ENCODE measurements at places on chromosomes 11 and 22. TPM values are rescaled to one million over a fixed set of nuclear protein-coding genes. Genes with fewer than 3 reads are reported as not detected.

The TSSK2 gene
- total RNA-seq: not detected

DNA sequence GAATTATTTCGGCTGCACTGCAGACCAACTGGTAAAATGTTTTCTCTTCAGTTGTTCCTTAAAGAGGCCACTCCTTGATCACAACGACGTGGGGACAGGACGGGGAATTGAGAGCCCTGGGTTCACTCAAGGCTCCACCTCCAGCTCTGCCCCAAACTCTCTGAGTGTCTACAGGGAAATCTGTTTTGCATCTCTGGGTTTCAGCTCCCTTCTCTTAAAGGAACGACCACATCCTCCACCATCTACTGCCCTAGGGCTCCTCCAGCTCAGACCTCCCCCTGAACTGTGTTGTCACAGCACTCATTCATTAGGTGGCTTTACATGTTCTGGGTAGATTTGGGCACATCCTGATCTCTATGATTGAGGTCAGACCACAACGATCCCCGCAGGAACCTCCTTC, 5.1 kb upstream of the PPFIA1 start:
- no peak overlapping the region for H3K27ac ChIP-seq
- no peak overlapping the region for H3K4me3 ChIP-seq
- no peak for DNase-seq
- peaks cover 5% of the 10 kb centered on the region for H3K4me1 ChIP-seq
- no peaks in the 10 kb centered on the region for H3K36me3 ChIP-seq

The DEUP1 gene
- 0.76 TPM for total RNA-seq

DNA sequence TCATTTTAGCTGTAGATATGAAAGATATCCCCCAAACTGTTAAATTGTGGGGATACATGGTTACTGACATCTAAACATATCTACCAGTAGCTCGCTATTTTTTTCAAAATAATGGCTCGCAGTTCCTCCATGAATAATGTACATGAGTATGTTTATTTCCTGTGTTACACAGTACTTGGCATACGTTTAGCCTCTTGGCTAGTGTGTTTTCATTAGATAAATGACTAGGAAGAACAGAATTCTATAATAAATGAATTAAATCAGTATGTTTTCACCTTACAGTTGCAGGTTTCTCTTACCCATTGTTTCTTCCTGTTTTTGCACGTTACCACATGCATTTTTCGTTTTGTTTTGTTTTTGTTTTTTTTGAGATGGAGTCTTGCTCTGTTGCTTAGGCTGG, 21.8 kb downstream of the RNF169 start:
- no peak overlapping the region for H3K4me3 ChIP-seq
- no peak overlapping the region for H3K27ac ChIP-seq
- DNase-seq: no peak
- H3K27me3 ChIP-seq: no peaks in the 10 kb centered on the region
- no peaks in the 10 kb centered on the region for H3K36me3 ChIP-seq

GRCh38 chr22:41078931-41079330, 13.5 kb upstream of the EP300 start:
- no peaks in the 10 kb centered on the region for H3K36me3 ChIP-seq
- H3K27ac ChIP-seq: no peak overlapping the region
- no peaks in the 10 kb centered on the region for H3K4me1 ChIP-seq
- H3K27me3 ChIP-seq: no peaks in the 10 kb centered on the region
- no peak for DNase-seq
- no peak overlapping the region for H3K4me3 ChIP-seq

GRCh38 chr11:66454247-66454646, 12.5 kb upstream of the PELI3 start:
- H3K27me3 ChIP-seq: no peaks in the 10 kb centered on the region
- H3K4me1 ChIP-seq: no peaks in the 10 kb centered on the region
- no peak overlapping the region for H3K4me3 ChIP-seq
- no peak for DNase-seq
- no peaks in the 10 kb centered on the region for H3K36me3 ChIP-seq

DNA sequence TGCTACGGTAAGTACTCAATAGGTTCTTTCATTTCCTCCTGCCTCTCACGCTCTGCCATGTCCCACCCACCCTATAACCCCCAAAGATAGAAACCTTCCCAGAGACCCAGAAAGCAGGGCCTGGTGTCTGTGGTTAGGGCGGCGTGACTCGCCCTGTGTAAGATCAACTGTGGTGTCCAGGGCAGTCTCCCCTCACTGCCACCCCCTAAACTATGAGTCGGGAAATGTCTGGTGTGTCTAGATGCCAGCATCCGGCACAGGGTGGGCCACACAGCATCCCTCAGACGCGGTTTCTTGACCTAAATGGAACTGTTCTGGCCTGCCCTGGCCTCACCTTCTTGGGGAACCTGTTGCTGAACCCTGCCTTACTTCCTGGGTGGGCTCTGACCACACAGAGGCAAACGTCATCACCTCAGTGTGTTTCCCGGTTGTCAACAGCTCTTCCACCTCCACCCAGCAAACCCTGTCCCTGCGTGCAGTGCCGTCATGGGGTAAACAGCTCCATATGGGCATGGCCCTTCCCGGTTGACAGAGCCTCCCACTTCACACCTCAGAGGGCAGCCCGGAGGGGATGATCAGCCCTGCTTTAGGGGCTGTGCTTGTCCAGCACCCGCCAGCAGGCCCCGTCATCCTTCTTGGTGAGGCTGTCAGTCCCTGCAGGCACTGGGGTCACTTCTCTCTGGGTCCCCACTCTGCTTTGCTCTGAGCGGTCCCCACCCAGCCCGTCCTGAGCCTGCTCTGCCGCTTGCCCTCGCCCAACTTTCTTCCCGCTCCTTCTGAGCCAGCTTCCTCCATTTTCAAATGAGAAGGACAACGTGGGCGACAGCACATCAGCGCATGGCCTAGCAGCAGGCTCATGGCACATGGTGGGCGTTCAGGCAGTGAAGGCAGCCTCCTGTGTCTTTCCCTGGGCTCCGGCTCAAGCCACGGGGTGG, 6.0 kb downstream of the WNT11 start:
- H3K4me3 ChIP-seq: no peak overlapping the region
- DNase-seq: no peak
- H3K36me3 ChIP-seq: no peaks in the 10 kb centered on the region
- no peak overlapping the region for H3K27ac ChIP-seq
- no peaks in the 10 kb centered on the region for H3K4me1 ChIP-seq

- no peaks in the 10 kb centered on the region for H3K27me3 ChIP-seq
- no peaks in the 10 kb centered on the region for H3K4me1 ChIP-seq
- no peaks in the 10 kb centered on the region for H3K36me3 ChIP-seq
Observed at GRCh38 chr11:86930957-86931547, 24.1 kb downstream of the FZD4 start.

The HBG2 gene
- total RNA-seq: not detected

DNA sequence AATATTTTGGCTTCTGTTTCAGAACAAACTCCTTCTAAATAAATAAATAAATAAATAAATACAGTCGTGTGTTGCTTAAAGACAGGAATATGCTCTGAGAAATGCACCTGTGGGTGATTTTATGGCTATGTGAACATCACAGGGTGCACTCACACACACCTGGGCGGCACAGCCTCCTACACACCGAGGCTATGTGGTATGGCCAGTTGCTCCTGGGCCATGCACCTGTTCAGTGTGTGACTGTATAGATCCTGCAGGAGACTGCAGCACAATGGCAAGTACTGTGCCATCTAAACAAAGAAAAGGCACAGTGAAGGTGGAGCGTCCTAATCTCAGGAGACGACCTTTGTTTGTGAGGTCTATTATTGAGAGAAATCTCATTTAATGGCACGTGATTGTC, 1281.1 kb downstream of the TBC1D22A start:
- H3K4me1 ChIP-seq: no peaks in the 10 kb centered on the region
- no peak overlapping the region for H3K27ac ChIP-seq
- H3K36me3 ChIP-seq: no peaks in the 10 kb centered on the region
- DNase-seq: no peak
- peaks cover 6% of the 10 kb centered on the region for H3K27me3 ChIP-seq

DNA sequence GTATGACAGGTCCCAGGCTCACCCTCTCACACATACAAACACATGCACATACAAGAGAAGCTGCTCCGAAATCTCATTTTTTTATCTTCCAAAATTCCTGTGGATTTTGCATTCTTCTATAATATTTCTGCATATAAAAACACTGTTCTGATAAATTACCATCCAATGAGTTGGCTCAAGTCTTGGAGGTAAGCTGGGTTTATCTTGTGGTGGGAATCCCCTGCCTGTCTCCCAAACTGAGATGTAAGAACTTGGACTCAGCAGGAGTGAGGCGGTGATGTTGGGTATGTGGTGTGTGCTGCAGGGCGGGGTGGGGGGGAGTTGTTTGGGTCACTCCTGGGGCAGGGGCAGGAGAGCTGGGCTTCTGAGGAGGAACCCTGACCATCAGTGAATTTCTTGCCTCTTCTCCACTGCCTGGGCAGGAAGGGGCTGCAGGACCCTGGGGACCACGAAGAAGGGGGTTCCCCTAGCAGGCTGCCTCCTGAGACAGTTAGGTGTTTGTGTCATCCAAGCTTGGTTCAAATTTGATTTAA, 6.8 kb upstream of the P2RY6 start:
- no peak overlapping the region for H3K4me3 ChIP-seq
- H3K4me1 ChIP-seq: peaks cover 53% of the 10 kb centered on the region
- no peak for DNase-seq

DNA sequence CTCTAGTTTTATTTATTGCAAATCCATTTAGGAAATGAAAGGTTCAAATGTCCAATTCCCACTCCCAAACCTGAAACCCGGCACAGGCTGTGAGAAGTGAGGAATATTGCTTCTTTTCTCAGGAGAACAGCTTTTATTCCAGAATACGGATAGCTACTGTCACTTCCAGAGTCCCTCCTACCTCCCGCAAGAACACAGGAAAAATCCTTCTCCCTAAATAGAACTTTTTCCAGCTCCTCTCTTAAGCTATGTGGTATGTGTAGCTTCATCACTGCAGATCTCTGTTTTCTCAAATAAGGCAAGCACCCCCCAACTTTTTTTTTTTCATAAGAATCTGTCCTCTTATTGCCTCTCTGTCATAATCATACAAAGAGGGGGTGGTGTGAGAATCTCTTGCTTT, 126.8 kb downstream of the LARGE1 start:
- peaks cover 14% of the 10 kb centered on the region for H3K4me1 ChIP-seq
- no peak for DNase-seq
- no peak overlapping the region for H3K4me3 ChIP-seq
- no peaks in the 10 kb centered on the region for H3K27me3 ChIP-seq
- H3K36me3 ChIP-seq: no peaks in the 10 kb centered on the region

The OR8D4 gene
- not detected for total RNA-seq

GRCh38 chr11:27022659-27023251, 17.9 kb upstream of the BBOX1 start:
- H3K36me3 ChIP-seq: no peaks in the 10 kb centered on the region
- H3K4me3 ChIP-seq: no peak overlapping the region
- no peak overlapping the region for H3K27ac ChIP-seq
- no peaks in the 10 kb centered on the region for H3K4me1 ChIP-seq

The IL17REL gene
- not detected for total RNA-seq

DNA sequence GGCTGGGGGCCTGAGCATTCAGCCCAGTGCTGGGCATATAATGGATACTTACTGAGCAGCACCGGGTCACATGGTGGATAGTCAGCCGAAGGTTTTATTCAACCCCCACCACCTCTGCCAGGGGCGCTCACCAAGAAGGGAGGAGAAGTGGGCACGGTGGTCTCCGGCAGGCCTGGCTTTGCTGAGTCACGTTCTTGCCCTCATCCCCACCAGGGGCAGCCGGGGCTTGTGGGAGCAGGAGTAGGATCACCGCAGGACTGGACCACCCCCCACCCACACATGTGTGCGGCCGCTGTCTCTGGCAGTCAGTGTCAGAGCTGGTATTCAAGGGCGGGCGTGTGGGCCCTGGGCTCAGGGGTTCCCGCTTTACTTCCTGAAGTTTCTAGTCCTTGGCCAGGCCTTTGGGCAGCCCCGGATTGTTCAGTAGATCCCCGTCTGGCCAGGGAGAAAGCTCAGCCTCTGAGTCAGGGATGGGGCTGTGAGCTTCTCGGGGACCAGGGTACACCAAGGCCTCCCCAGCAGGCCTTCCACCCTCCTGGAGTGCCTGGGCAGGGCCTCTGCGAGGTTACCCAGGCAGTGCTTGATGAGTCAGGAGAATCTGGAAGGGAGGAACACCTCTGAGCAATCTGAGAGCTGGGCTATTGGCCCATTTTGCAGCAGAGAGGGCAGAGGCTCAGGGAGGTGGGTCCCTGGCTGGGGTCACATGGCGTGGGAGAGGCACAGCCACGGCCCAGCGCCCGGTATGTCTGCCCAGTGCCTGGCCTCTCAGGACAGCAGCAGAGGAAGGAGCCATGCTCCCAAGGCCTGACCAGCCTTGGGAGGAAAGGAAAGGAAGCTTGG, 60.6 kb downstream of the RTL6 start:
- H3K36me3 ChIP-seq: no peaks in the 10 kb centered on the region
- no peak for DNase-seq
- no peak overlapping the region for H3K27ac ChIP-seq
- no peaks in the 10 kb centered on the region for H3K27me3 ChIP-seq
- no peak overlapping the region for H3K4me3 ChIP-seq

DNA sequence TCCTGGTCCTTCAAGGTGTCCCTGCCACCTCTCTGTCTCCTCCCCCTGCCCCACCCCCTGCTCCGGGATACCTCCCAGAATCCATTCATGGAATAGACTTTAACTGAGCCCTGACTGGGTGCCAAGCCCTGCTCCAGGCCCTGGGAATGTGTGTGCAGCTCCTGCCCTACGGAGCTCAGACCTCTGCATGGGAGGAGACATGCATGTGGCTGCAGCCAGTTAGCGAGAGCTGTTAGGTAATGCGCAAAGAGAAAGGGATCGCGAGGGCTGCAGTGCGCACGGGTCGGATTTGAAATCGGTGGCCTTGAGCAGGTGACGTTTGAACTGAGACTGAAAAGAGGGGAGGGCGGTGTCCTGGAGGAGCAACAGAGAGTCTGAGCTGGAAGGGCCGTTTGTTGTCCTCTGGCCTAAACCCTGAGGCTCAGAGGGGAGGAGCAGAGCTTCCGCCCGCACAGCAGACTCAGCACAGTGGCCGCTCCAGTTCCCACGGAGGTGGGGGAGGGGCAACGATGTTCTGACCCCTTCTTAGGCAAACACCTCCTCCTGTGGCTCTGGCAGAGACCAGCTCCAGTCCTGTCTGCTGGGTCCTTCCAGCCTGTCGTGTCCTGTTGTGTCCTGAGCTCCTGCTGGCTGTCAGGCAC, 19.8 kb upstream of the LRRC10B start:
- peaks cover 29% of the 10 kb centered on the region for H3K4me1 ChIP-seq
- H3K36me3 ChIP-seq: no peaks in the 10 kb centered on the region
- peak overlapping the region; percentile 65 for H3K27ac ChIP-seq
- no peak overlapping the region for H3K4me3 ChIP-seq
- peak; percentile 80 for DNase-seq

GRCh38 chr11:16956538-16957153, 57.6 kb downstream of the PLEKHA7 start:
- no peak overlapping the region for H3K4me3 ChIP-seq
- no peak for DNase-seq
- H3K4me1 ChIP-seq: no peaks in the 10 kb centered on the region
- no peak overlapping the region for H3K27ac ChIP-seq
- H3K27me3 ChIP-seq: no peaks in the 10 kb centered on the region
- H3K36me3 ChIP-seq: no peaks in the 10 kb centered on the region

GRCh38 chr22:32802237-32802765, 796 bp downstream of the TIMP3 start:
- peak overlapping the region; percentile 97 for H3K4me3 ChIP-seq
- no peaks in the 10 kb centered on the region for H3K36me3 ChIP-seq
- no peaks in the 10 kb centered on the region for H3K27me3 ChIP-seq

GRCh38 chr11:99865951-99866350, 821.1 kb upstream of the ARHGAP42 start:
- no peak overlapping the region for H3K4me3 ChIP-seq
- no peaks in the 10 kb centered on the region for H3K27me3 ChIP-seq
- DNase-seq: no peak
- H3K36me3 ChIP-seq: no peaks in the 10 kb centered on the region
- H3K27ac ChIP-seq: no peak overlapping the region

GRCh38 chr22:38645430-38645829, 10.8 kb downstream of the FAM227A start:
- no peak for DNase-seq
- no peaks in the 10 kb centered on the region for H3K27me3 ChIP-seq
- H3K4me3 ChIP-seq: no peak overlapping the region
- no peak overlapping the region for H3K27ac ChIP-seq
- no peaks in the 10 kb centered on the region for H3K4me1 ChIP-seq

Data from heart right ventricle (tissue), 16 donors.